BJ (cell line): ENCODE measurements at places on chromosomes 5 and 9. TPM values are rescaled to one million over a fixed set of nuclear protein-coding genes. Genes with fewer than 3 reads are reported as not detected.

DNA sequence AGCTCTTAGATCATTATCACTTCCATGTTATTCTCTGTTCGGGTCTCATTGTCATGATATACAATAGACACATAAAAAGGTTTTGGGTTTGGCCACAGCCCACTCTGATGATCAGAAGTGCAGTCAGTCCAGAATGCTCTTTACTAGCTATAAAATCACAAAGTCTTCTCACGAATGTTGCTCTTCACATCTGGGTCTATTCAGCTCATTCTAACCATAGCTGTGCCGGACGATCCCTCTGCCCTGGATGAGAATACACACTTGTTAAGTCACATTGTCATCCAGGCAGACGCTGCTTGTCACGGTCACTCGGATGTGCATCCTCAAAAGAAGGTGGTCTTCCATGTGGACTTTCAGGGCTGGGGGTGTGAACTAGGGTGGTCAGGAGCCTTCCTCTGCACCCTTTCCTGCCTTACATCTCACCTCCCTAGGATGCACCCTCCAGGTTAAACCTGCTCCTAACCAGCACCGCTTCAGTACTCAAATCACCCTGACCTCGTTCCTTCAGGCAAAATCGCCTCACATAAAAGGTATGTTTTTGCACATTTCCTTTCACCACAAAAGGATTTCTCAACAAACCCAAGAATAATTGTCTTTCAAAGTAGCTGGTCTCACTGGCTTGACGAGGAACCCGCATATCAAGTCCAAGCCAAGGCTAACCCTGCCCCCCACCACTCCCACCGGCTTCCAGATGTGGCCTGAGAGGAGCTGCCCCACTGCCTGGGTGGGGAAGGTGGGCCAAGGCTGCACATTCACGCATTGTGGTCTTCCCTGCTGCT, 21.9 kb downstream of the ANKH start:
- DNase-seq = peak; percentile 26

DNA sequence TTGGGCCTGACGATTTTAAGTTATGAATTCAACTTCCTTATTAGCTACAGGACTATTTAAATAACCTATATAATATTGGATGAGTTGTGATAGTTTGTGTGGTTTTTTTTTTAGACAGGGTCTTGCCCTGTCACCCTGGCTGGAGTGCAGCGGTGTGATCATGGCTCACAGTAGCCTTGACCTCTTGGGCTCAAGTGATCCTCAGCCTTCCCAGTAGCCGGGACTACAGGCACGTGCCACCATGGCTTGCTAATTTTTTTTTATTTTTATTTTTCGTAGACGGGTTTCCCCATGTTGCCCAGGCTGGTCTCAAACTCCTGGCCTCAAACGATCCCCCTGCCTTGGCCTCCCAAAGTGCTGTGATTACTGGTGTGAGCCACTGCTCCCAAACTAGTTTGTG, 17.6 kb downstream of the SPZ1 start:
- DNase-seq = no peak

DNA sequence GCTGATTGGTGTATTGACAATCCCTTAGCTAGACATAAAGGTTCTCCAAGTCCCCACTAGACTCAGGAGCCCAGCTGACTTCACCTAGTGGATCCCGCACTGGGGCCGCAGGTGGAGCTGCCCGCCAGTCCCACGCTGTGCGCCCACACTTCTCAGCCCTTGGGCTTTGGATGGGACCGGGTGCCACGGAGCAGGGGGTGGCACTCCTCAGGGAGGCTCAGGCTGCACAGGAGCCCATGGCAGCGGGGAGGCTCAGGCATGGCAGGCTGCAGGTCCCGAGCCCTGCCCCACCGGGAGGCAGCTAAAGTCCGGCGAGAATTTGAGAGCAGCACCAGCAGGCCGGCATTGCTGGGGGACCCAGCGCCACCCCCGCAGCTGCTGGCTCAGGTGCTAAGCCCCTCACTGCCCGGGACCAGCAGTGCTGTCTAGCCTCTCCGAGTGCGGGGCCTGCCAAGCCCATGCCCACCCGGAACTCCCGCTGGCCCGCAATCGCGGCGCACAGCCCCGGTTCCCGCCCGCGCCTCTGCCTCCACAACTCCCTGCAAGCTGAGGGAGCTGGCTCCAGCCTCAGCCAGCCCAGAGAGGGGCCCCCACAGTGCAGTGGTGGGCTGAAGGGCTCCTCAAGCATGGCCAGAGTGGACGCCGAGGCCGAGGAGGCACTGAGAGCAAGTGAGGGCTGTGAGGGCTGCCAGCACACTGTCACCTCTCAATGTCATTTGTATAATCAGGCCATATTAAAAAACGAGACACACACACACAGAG, 437.2 kb downstream of the CSNK1G3 start:
- no peak for DNase-seq

- DNase-seq = peak; percentile 79
Observed at GRCh38 chr9:131432597-131433301, 38.9 kb downstream of the PRRC2B start.

The DOK3 gene
- polyA plus RNA-seq = 0.92 and 1.2 TPM in 2 replicates

The CLK4 gene
- 12.4 and 22.1 TPM in 2 replicates for polyA plus RNA-seq

The S1PR3 gene
- 20.3 and 21.3 TPM in 2 replicates for polyA plus RNA-seq

- DNase-seq = no peak
Observed at GRCh38 chr5:147507480-147508126, 2.3 kb downstream of the DPYSL3 start.

The NOXA1 gene
- 0.20 and 0.32 TPM in 2 replicates for polyA plus RNA-seq

DNA sequence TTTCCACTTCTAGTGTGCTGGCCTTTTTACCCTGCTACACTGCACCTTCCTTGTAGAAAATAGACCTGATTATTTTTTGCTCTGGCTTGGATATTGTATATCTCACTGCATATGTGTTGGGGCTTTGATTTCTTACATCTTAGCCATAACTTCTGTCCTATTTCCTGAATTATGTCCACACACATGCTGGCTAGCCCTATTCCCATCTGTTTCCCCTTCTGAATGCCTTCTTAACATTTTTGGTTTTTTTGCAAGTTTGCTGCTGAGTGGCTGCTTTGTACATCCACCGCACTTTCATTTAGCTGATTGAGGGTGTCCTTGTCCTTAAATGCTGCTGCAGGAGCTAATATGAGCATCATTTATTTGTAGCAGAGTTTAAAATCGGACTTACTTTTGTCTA, 26.9 kb downstream of the CFAP95 start:
- DNase-seq = no peak

The POU5F2 gene
- polyA plus RNA-seq = 0.04 and 0.06 TPM in 2 replicates
